ENCODE measurements at places on chromosomes 7 and 10.
A peak's percentile ranks its signal among the peaks of the same experiment; 100 is the strongest.

GRCh38 chr10:398954-399353 lies 263.7 kb downstream of the ZMYND11 start:
- no peak for DNase-seq

GRCh38 chr7:5432691-5433090 lies 9.1 kb upstream of the TNRC18 start:
- no peak for DNase-seq

DNA sequence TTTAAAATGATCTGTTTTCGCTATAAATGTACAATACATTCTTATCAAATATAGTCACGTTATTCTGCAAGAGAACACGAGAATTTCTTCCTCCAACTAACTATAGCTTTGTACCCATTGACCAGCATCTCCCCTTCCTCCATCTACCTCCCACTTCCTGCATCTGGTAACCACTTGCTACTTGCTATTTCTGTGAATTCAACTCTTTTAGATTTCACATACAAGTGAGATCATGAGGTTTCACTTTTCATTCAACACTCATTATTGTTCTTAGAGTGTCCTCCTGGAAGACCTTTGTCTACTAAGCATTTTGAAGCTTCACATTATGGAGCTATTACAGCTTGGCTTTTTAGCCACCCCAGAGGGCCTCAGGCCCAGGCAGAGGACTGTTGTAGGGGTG lies 741.3 kb upstream of the FZD8 start:
- no peak for DNase-seq

GRCh38 chr10:57017356-57018037 lies 656.4 kb upstream of the ZWINT start:
- no peak for DNase-seq

DNA sequence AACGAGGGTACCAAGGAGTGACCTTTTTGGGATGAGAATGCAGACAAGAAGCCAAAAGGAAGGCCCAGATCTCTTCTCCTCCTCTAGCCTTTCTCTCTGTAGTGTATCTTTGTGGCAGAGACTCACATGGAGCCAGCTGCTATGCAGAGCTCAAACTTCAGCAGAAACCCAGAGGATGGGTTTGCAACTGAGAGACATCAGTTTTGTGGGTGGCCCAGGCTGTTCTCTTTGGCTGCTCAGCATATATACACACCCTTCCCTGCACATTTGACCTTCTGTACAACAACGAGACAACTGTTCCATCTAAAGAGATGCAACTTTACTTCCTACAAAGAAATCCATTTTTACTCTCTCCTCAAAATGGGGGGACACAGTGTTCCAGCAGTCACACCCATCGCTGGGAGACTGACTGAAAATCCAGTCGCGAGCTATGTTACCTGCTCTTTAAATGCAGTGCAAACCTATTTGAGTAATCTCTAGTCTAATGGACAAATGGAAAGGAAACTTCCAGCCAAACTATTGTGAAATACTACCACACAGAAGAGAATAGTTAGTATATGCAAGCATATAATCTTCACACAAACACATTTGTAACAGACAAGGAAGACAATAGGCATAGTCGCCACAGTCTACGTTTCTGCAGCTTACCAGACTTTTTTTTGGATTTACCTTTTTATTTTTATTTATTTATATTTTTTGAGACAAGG lies 51.2 kb downstream of the GTF2I start:
- DNase-seq = no peak

- no peak for DNase-seq
Measured at GRCh38 chr10:132310701-132311337, 3.1 kb upstream of the STK32C start.

DNA sequence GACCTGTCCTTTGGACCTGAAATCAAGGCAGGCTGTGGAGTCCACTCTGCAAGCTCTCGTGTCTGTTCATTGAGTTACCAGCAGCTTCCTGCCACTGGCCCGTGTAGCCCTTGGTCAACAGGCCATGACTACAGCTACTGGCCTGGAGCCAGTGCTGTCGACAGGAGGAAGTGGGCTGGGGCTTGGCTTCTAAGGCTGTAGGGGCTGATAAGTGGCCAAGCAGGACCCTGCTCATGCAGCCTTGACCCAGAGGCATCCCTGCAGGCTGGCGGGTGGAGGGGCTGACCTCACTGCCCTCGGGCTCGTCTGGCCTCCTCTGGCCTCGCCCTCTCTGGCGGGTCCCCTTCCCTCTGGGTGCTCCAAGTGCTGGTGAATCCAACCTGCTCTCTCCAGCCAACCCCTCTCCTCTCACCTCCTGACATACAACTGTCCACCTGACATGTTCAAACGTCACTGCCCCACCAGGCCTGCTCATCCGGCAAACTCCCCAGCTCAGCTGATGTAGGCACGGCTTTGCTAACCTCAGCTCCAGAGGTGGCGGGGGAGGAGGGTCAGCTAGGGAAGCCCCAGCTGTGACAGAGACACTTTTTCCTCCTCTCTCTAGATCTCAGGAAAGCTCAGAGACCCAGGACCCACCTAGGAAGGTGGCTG lies 188.6 kb upstream of the LYZL2 start:
- no peak for DNase-seq

GRCh38 chr10:88278912-88279311 lies 304.2 kb downstream of the RNLS start:
- no peak for DNase-seq

DNA sequence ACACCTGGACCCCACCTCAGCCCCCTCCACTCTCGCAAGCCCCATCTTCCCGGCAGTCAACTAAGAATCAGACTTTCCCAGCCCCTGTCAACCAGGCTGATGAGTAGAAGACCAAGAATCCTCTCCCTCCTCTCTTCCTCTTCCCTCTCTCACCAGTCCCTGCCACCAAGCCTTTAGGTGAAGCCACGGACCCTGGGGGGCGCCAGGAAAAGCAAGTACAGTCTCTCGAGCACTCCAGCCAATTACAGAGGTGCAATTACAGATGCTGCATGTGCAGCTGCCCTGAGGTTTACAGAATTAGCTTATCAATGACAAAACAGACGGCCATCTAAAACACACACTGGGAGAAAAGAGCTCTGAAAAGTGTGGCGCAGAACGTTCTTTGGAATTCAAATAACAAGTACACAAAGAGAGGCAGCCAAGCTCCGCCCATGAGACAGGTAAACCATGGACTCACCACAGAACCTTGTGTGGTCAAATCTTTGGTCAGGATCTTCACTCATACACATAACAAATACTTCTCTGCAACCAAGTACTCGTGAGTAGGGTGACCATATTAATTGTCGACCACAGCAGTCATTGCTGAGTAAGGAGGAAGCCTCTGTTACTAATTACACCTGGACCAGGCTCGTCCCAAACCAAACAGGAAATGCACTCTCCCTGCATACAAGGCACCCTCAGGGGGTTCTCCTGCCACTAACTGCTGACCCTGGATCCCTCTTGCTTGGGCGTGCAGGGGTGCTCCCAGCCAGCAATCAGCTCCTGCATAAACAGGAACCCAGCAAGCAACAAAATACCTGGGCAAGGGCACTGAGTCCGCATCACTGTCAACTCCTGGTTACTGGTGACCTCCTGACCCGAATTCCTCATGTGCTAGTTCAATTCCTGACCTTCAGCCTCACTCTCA lies 189.2 kb downstream of the FAM107B start:
- DNase-seq = no peak

- DNase-seq = no peak
Measured at GRCh38 chr10:95755511-95756004, 405 bp upstream of the ENTPD1 start.

- DNase-seq = no peak
Measured at GRCh38 chr7:72217151-72217550, 195.0 kb downstream of the CALN1 start.

- DNase-seq = no peak
Measured at GRCh38 chr7:70703785-70704184, 428.2 kb upstream of the GALNT17 start.

GRCh38 chr10:79112881-79113431 lies 44.2 kb downstream of the ZMIZ1 start:
- DNase-seq = no peak

GRCh38 chr10:61899069-61899531 lies 2.4 kb upstream of the ARID5B start:
- DNase-seq = no peak

DNA sequence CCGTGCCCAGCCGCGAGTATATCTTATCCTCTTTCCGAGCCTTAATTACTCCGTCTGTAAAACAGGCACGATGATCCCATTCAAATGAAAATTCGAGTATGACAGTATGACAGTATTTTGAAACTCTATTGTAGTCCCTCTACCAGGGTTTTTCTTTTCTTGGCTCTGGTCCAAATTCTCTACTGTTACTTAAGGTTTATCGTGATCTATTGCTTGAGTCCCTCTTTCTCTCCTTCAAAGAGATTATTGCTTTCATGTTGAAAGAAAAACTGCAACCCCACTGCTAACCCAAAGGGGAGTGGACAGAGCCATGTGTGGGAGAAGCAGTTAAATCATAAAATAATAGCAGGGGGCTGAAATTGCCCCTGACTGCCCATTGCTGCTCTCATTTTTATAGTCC lies 1156.6 kb upstream of the AUTS2 start:
- peak; percentile 84 for DNase-seq

- DNase-seq = no peak
Measured at GRCh38 chr10:26799342-26799741, 61.4 kb downstream of the ABI1 start.

DNA sequence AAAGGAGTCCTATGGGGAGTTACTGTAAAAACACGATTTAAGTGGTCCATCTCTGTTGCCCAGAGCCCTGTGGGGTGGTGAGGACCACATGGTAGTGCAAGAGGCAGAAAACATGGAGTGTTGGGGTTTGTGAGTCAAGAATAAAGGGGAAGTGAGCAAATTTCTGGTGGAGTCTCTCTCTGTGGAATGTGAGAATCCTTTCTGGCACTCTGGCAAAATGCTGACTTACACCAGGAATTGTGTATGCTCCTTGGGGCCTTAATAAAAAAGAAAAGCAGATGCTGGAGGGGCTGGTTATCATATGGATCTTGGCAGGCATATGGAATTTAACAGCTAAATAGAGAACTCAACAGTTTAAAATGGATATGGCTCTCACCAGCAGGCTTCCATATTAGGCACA lies 486.0 kb downstream of the TNS3 start:
- no peak for DNase-seq

GRCh38 chr7:123662755-123663154 lies 7.1 kb downstream of the LMOD2 start:
- DNase-seq = no peak

DNA sequence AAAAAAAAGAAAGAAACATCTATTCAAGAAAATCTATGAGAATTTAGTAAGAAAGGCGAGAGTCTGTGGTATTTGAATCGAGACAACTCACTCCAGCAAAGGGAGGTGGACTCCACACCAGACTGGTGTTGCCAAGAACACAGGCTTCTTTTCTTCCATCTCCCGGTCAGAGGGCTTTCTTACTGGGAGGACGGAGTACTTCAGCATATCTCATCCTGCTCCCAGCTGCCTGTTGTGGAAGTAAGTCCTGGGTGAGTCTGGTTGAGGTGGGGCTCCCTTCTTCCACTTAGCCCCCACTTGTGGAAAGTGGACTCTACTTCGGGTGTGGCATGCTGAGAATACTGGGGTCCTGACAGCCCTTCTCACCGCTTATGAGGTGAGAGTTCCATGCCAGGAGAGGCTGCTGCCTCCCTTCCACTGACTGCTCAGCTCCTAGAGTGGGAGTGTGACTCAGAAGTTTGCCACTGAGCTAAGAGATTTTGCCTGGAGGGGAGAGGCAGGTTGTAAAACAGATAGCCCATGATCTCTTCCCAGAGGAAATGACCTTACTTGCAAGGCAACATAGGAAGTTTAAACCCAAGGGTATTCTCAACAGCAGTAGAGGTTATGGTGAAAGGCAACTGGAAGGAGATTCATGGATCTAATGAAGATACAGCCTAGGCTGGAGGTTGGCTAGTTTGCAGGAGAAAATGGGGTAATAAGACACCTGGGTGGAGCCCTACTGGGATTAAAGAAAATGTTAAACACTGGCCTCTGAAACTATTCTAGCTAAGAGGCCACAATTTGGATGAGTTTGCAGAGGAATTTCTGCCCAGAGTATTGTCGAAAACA lies 3.5 kb upstream of the NACAD start:
- DNase-seq = no peak

GRCh38 chr7:130020434-130020833 lies 30.7 kb downstream of the ZC3HC1 start:
- no peak for DNase-seq

DNA sequence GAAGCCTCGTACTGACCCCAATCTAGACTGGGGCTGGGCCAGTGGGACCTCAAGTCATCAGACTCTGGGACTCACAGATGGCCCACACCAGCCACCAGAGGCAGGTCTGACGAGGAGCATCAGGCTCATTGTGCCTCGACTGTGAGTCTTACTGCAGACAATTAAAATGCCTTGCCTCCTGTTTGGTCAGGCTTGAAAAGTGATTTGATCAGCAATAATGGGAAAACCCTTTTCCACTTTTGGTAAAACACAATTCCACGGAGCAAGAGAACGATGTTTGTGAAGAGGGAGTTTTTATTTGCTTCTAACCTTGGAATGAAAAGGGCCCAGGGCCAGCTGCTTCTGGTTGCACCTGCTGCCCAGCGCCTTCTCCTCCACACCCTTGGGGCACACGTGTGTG lies 43.9 kb downstream of the C10orf143 start:
- no peak for DNase-seq

GRCh38 chr10:127527891-127528290 lies 21.2 kb upstream of the NPS start:
- DNase-seq = no peak

- DNase-seq = no peak
Measured at GRCh38 chr10:103800789-103801540, 54.4 kb downstream of the SH3PXD2A start.

- no peak for DNase-seq
Measured at GRCh38 chr10:71981015-71981875, 17.1 kb downstream of the CHST3 start.

- no peak for DNase-seq
Measured at GRCh38 chr10:24762966-24763623, 39.4 kb upstream of the ARHGAP21 start.

GRCh38 chr10:69573056-69573806 lies at the start of gene NEUROG3:
NEUROG3 (minus strand) TSS chr10:69573422; CDS start chr10:69573043, 379 bp downstream.
- no peak for DNase-seq

GRCh38 chr10:96229568-96230030 lies 41.8 kb downstream of the BLNK start:
- peak; percentile 12 for DNase-seq

DNA sequence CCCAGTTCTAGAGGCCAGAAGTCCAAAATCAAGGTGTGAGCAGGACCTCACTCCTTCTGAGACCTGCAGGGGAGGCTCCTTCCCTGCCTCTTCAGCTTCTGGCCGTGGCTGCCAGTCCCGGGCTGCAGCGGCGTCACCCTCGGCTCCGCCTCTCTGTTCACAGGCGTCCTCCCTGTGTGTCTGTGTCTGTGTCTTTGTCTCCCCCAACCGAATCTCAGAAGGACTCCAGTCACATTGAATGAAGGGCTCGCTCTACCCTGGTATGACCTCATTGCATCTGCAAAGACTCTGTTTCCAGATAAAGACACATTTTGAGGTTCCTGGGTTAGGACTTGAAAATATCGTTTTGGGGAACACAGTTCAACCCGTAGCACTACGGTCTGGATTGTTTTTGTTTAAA lies 33.1 kb upstream of the GALNT11 start:
- DNase-seq = peak; percentile 46

Measured in COR-L47 (cell line).